ENCODE measurements at places on chromosomes 7 and 10. TPM values are rescaled to one million over a fixed set of nuclear protein-coding genes. Genes with fewer than 3 reads are reported as not detected.

The FAM25G gene
- not detected for total RNA-seq

The EN2 gene
- not detected for total RNA-seq

The DENND11 gene
- total RNA-seq: 25.5 TPM

The PSD gene
- 38.4 TPM for total RNA-seq

The GNAI1 gene
- total RNA-seq: 81.2 TPM

The ARHGAP21 gene
- total RNA-seq: 233 TPM

The OR9A2 gene
- total RNA-seq: 1.1 TPM

The MBL2 gene
- total RNA-seq: not detected

The VAX1 gene
- total RNA-seq: not detected

The ZNF425 gene
- total RNA-seq: 4.9 TPM

The NPVF gene
- not detected for total RNA-seq

The LRRTM3 gene
- 0.85 TPM for total RNA-seq

The HOXA5 gene
- 12.5 TPM for total RNA-seq

The TSPAN13 gene
- 26.2 TPM for total RNA-seq

The NKX1-2 gene
- total RNA-seq: not detected

The KNDC1 gene
- 1.2 TPM for total RNA-seq

The UCMA gene
- total RNA-seq: not detected

The MYL10 gene
- total RNA-seq: 0.63 TPM

The ECHS1 gene
- 43.0 TPM for total RNA-seq

The CRHR2 gene
- total RNA-seq: 0.16 TPM

The DNAJC2 gene
- 21.9 TPM for total RNA-seq

The BICC1 gene
- total RNA-seq: 45.3 TPM

The REEP3 gene
- total RNA-seq: 82.6 TPM

The ZNF33A gene
- total RNA-seq: 58.4 TPM

The CYP3A4 gene
- not detected for total RNA-seq

The SMIM30 gene
- total RNA-seq: 97.5 TPM

The BET1 gene
- 62.7 TPM for total RNA-seq

The WEE2 gene
- 0.42 TPM for total RNA-seq

The CDHR3 gene
- 10.8 TPM for total RNA-seq

The LIPJ gene
- total RNA-seq: 0.26 TPM

The NCF1 gene
- total RNA-seq: 0.37 TPM

The MEOX2 gene
- total RNA-seq: 43.1 TPM

The TAS2R3 gene
- 7.5 TPM for total RNA-seq

The SLC39A12 gene
- not detected for total RNA-seq

The PKD1L1 gene
- 1.3 TPM for total RNA-seq

The ADAM8 gene
- 3.0 TPM for total RNA-seq

The GSTO2 gene
- total RNA-seq: 6.5 TPM

The CCDC71L gene
- 10.6 TPM for total RNA-seq

The SFRP4 gene
- total RNA-seq: 11.2 TPM

The INMT gene
- 24.8 TPM for total RNA-seq

The ASZ1 gene
- not detected for total RNA-seq

The TMEM176B gene
- 59.4 TPM for total RNA-seq

The SPDYE6 gene
- total RNA-seq: not detected

The RADIL gene
- total RNA-seq: 4.9 TPM

The SUN3 gene
- not detected for total RNA-seq

Measured in urinary bladder (tissue), 4 donors.